ENCODE measurements at places on chromosomes 1 and 21.

DNA sequence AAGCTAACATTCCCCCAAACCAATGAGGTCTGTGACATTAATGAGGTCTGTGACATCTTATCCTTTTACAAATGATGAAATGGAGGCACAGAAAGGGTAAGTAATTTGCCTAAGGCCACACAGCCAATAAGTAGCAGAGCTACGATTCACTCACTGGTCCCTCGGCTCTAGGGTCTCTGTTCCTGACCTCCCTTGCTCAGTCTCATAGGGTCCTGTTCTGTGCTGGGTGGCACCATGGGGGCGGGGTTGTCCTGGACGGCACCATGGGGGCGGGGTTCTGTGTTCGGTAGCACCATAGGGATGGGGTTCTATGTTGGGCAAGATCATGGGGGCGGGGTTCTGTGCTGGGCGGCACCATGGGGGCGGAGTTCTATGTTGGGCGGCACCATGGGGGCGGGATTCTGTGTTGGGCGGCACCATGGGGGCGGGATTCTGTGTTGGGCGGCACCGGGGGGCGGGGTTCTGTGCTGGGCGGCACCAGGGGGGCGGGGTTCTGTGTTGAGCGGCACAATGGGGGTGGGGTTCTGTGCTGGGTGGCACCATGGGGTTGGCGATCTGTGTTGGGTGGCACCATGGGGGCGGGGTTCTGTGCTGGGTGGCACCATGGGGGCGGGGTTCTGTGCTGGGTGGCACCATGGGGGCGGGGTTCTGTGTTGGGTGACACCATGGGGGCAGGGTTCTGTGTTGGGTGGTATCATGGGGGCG, 55.6 kb downstream of the CLSTN1 start:
- DNase-seq: no peak

DNA sequence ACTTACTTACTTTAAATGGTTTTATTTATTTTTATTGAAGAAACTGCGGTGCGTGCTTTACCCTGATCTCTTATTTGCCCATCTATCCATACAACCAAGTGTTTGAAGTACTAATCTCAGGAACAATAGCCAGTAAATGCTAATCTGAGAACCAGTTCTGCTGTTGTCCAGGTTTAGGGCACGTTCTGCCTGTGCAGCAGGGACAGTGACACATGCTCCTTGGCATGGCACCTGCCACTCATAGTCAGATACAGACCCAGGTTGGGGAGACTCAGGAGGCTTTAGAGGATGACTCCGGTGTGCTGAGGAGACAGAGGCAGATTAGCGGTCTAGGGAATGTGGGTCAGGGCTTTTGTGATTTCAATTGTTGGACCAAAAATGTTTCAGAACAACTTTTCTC, 83.6 kb downstream of the NRIP1 start:
- no peak for DNase-seq

DNA sequence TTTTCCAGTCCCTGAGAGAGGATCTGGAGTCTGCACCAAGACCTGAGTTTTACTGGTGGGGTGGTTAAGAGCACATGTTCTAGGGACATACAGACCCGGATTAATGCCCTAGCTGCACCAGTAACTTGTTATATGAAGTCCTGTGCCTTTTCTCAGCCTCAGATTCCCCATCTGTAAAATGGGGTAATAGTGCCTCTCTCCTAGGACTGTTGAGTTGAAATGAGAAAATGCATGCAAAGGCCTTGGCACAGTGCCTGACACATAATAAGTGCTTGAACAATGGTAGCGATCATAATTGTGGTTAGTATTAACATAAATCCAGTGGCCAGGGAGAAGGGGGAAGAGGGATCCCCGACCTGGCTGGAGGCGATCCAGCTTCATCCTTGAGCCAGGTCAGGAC, 12.3 kb downstream of the AHDC1 start:
- no peak for DNase-seq

DNA sequence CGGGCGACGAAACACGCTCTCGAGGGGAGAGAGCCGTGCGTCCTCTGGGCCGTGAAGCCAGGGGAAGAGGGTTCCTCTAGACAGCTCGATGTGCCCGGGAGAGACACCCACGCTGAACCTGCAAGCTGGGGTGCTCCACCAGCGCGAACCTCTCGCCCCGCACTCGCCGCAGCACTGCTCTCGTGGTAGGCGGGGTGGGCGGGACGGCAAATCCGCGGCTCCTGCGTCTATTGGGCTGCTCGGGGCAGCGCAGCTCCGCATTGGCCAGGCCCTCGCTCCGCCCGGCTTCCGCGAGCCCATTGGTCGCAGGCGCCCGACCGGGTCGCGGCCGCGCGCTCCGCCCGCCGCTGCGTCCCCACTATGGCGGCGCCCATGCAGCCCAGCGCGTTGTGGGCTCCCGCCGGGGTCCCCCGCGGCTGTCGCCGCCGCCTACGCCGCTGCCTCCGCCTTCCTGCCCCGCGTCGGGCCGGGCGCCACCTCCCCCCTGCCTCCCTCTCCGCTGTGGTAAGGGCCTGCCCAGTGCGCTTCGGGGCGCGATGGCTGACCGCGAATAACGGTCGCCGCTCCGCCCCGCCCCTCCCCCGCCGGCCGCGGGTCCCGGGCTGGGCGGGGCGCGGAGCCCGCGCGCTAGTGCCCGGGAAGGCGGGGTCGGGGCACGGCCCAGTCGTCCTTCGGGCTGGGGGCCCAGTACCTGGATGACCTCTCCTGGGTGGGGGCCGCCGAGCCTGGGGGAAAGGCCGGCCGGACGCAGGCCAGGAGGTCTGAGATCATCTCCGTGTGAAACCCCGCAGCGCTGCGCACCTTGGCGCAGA, at the start of gene ST3GAL3:
ST3GAL3 (plus strand) TSS at position 347 of the 812 bp plus-strand sequence. CDS start 28,727 bp downstream, outside the sequence.
- peak; percentile 89 for DNase-seq
